ENCODE measurements at places on chromosomes 2 and 18.

DNA sequence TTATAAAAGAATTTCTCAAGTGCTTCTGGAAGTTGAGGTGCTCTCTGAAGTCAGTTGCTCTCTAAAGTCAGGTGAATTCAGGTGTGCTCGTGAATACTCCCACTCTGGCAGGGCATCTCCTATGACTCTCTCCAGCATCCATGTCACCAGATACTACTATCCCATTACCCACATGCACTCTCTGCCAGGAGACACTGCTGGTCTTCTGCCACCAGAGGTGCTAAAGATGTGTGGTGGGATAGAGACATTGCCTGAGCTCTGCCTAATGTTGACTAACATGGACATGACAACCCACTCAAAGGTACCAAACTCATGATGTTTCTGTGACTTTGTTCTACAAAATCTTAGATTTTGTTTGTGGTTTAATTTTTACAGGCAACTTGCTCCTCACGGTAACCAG is 106.4 kb upstream of the HNRNPA3 start:
- no peak overlapping the region for H3K4me3 ChIP-seq
- no peak for DNase-seq
- H3K27ac ChIP-seq = no peak overlapping the region
- H3K4me1 ChIP-seq = no peaks in the 10 kb centered on the region
- H3K27me3 ChIP-seq = no peaks in the 10 kb centered on the region

- H3K27me3 ChIP-seq = no peaks in the 10 kb centered on the region
- H3K4me1 ChIP-seq = peaks cover 7% of the 10 kb centered on the region
- H3K4me3 ChIP-seq = no peak overlapping the region
- no peak for DNase-seq
These were observed 94.3 kb upstream of the KCTD1 start for GRCh38 chr18:26642440-26643348.

GRCh38 chr2:50478362-50478761 is 553.6 kb downstream of the NRXN1 start:
- H3K36me3 ChIP-seq = no peaks in the 10 kb centered on the region
- peaks cover 8% of the 10 kb centered on the region for H3K4me1 ChIP-seq
- no peak overlapping the region for H3K4me3 ChIP-seq
- H3K27ac ChIP-seq = no peak overlapping the region

DNA sequence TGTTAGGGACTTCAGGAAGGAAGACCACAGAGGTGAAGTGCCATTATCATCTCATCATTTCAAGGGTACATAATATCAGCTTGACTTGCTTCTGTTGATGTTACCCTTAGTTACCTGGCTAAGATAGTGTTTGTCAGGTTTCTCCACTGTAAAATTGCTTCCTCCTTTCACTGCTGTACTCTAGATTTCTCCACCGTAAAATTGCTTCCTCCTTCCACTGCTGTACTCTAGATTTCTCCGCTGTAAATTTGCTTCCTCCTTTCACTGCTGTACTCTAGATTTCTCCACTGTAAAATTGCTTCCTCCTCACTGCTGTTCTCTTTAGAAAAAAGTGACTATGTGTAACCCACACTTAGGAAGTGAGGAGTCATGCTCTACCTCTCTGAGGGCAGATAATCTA is 1460.3 kb downstream of the SUCLG1 start:
- no peak for DNase-seq
- H3K36me3 ChIP-seq = no peaks in the 10 kb centered on the region
- H3K4me3 ChIP-seq = no peak overlapping the region
- H3K27ac ChIP-seq = no peak overlapping the region
- no peaks in the 10 kb centered on the region for H3K27me3 ChIP-seq

- DNase-seq = no peak
- H3K27ac ChIP-seq = no peak overlapping the region
- H3K4me1 ChIP-seq = peaks cover 29% of the 10 kb centered on the region
- no peak overlapping the region for H3K4me3 ChIP-seq
- no peaks in the 10 kb centered on the region for H3K36me3 ChIP-seq
These were observed 144.3 kb downstream of the CHST9 start for GRCh38 chr18:27040796-27041195.

- no peak overlapping the region for H3K4me3 ChIP-seq
- no peaks in the 10 kb centered on the region for H3K36me3 ChIP-seq
- no peak overlapping the region for H3K27ac ChIP-seq
- no peaks in the 10 kb centered on the region for H3K27me3 ChIP-seq
- H3K4me1 ChIP-seq = no peaks in the 10 kb centered on the region
These were observed 313.8 kb upstream of the HS6ST1 start for GRCh38 chr2:128632501-128632800.

DNA sequence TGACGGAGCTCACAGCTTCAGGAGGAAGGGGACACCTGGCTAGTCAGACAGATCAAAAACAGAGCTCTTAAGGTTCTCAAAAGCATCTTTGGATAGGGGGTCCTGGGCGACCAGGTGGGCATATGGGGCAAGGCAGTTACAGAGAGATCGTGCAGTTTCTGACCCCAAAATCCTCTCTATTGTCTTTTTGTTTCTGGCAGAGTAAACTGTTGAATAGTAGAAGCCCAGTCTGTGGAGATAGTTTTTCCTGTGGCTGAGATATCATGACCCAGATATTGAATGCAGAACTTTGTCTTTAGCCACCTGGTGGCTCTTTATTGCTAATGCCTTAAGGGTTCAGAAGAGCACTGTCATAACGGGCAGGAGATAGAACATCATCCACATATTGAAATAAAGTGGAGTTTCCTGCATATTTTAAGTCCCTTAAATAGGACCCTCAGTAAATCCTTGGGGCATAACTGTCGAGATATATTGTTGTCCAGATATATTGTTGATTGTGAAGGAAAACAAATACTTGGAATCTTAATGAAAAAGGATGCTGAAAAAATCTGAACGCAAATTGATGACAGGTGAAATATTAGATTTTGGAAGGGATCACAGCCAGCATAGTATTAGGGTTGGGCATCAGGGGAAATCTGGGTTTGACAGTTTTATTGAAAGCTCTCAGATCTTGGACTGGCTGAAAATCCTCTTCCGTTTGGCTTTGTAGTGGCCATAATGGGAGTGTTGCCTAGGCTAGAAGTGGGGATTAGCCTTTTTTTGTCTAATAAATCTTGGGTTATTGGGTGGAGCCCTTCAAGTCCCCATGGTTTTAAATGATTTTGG is 14.1 kb upstream of the ZDBF2 start:
- H3K4me1 ChIP-seq = peaks cover 14% of the 10 kb centered on the region
- H3K27ac ChIP-seq = no peak overlapping the region
- H3K4me3 ChIP-seq = no peak overlapping the region
- H3K36me3 ChIP-seq = no peaks in the 10 kb centered on the region
- H3K27me3 ChIP-seq = peaks cover 28% of the 10 kb centered on the region

DNA sequence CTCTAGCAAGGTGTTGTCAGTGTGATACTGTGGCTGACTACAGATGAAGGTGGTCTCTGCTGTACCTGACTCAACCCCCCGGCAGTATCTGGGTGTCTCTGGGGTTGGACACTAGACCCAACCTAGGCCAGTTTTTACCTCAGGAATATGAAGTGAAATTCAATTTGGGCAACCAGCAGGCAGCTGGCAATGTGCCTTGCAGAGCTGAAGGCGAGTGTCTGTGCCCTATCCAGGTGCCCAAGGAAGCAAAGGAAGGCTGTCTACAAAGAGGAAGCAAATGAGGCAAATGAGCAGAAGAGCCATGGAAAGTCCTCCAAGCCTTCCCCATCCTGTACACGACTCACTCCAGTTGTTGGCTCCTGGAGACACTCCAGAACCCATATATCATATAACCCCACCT is 264.6 kb upstream of the AGAP1 start:
- H3K27ac ChIP-seq = no peak overlapping the region
- DNase-seq = no peak

DNA sequence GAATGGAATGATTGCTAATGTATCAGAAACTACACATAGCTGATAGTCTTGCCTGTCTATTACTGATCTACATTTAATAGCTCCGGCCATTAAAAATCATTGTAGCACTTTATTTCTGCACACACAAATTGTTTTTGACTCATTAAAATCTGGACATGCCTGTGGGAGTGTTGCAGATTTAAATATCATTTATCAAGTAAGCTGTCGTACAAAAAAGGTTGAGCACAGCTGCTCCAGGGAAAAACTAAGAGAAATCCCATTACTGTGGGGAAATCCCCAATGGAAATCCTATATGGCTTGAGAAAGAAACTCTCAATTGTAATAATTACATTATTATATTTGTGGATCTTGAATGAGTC is 99.6 kb upstream of the CERS6 start:
- no peaks in the 10 kb centered on the region for H3K27me3 ChIP-seq
- no peak for DNase-seq
- H3K27ac ChIP-seq = no peak overlapping the region
- H3K4me3 ChIP-seq = no peak overlapping the region
- H3K36me3 ChIP-seq = peaks cover 11% of the 10 kb centered on the region

DNA sequence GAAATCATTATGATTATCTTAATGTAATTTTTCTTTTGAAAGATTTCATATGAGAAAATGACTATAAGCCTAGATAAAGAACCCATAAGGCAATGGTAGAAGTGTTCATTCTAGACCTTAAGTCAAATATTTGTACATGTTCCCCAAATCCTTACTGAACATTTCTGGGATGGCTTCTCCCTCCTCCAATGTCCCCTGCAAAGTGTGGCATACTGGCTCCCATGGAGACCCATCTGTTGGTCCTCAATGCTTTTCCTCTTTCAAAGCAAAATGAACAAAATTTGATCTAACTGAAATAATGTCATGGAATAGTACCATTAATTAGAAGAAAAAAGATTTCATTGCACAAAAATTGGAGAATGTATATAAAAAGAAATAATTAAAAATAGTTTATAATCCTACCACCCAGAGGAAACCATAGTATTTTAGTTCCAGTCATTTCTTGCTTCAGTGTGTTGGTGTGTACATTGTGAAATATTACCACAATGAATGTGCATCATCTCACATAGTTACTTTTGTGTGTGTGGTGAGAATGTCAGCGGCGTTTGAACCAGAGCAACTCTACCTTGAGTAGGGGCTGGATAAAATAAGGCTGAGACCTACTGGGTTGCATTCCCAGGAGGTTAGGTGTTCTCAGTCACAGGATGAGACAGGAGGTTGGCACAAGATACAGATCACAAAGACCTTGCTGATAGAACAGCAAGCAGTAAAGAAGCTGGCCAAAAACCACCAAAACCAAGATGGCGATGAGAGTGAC is 181.3 kb downstream of the UXS1 start:
- no peak overlapping the region for H3K27ac ChIP-seq
- H3K36me3 ChIP-seq = peaks cover 4% of the 10 kb centered on the region
- H3K27me3 ChIP-seq = no peaks in the 10 kb centered on the region
- no peak for DNase-seq
- H3K4me1 ChIP-seq = no peaks in the 10 kb centered on the region
- no peak overlapping the region for H3K4me3 ChIP-seq

DNA sequence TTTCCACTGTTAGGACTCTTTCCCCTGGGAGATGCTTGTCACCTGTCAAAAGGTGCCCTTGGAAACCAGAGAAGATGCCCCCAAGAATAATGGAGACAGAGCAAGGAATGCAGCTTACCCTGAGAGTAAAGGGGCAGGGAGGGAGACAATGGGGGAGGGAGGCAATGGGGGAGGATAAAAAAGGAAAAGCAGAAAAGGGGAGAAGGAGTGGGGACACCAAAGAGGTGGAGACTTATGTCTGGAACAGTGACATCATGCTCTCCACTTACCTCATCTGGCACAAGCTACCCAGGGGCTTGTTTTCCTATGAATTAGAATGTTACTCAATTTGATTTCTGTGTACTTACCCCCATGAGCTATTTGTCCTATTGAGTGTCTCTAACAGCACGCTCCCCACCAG is 67.9 kb downstream of the MRO start:
- H3K27ac ChIP-seq = no peak overlapping the region
- H3K4me1 ChIP-seq = peaks cover 49% of the 10 kb centered on the region
- H3K36me3 ChIP-seq = no peaks in the 10 kb centered on the region
